MCF 10A (cell line): ENCODE measurements at places on chromosomes 13 and 19. TPM values are rescaled to one million over a fixed set of nuclear protein-coding genes. Genes with fewer than 3 reads are reported as not detected.
A peak's percentile ranks its signal among the peaks of the same experiment; 100 is the strongest.

ZNF723 gene
- total RNA-seq, result not detected in 2 replicates

DNA sequence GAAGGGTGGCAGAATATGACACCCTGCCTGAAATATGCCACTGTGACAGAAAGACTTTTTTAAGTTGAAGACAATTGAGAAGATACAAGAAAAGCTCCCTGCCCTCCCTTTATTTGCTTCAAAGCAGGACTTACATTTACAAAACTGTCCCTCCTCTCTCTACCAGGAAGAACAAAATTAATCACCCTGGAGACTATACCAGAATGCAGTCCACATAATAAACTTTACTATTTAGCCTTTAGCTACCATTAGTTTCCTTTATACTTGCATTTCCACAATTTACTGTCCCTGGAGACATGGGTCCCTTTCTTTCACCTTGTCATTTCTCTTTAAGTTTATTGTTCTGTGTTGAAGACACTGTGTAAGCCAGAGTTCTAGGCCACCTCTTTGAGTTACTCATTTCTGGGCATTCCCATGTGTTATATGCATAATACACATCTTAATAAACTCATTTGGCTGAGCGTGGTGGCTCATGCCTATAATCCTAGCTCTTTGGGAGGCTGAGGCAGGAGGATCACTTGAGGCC, 238.8 kb downstream of the RFC3 start:
- no peak overlapping the region for H3K4me3 ChIP-seq
- no peak for DNase-seq
- no peaks in the 10 kb centered on the region for H3K4me1 ChIP-seq
- no peaks in the 10 kb centered on the region for H3K27me3 ChIP-seq
- H3K27ac ChIP-seq, result no peak overlapping the region

- H3K27ac ChIP-seq, result no peak overlapping the region
- H3K4me3 ChIP-seq, result no peak overlapping the region
- no peak for DNase-seq
- H3K36me3 ChIP-seq, result peaks cover 47% of the 10 kb centered on the region
Measured at GRCh38 chr19:55273978-55274707, 5.8 kb downstream of the HSPBP1 start.

MYO1F gene
- 0.16 and 0.27 TPM in 2 replicates for total RNA-seq

FCAR gene
- total RNA-seq, result not detected in 2 replicates

DNA sequence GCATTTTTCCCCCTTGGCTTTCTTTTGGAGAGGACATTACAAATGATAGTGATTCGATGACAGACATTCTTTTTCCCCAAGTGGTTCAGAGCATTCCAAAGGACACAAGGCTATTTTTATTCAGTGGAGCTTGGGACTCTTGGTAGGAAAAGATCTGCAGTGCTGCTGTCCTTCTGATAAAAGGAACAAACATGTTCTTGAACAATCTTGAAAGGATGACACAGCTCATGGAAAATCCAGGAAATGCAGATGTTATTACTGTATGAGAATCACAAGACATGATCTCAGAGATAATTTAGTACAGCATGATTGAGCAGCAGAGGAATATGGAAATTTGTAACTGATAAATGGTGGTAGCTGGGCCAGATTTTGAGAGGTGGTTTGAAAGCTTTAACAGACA, 96.2 kb upstream of the RFC3 start:
- H3K27me3 ChIP-seq, result no peaks in the 10 kb centered on the region
- H3K4me1 ChIP-seq, result peaks cover 15% of the 10 kb centered on the region
- H3K27ac ChIP-seq, result peak overlapping the region; percentile 63
- DNase-seq, result no peak
- no peak overlapping the region for H3K4me3 ChIP-seq

DNA sequence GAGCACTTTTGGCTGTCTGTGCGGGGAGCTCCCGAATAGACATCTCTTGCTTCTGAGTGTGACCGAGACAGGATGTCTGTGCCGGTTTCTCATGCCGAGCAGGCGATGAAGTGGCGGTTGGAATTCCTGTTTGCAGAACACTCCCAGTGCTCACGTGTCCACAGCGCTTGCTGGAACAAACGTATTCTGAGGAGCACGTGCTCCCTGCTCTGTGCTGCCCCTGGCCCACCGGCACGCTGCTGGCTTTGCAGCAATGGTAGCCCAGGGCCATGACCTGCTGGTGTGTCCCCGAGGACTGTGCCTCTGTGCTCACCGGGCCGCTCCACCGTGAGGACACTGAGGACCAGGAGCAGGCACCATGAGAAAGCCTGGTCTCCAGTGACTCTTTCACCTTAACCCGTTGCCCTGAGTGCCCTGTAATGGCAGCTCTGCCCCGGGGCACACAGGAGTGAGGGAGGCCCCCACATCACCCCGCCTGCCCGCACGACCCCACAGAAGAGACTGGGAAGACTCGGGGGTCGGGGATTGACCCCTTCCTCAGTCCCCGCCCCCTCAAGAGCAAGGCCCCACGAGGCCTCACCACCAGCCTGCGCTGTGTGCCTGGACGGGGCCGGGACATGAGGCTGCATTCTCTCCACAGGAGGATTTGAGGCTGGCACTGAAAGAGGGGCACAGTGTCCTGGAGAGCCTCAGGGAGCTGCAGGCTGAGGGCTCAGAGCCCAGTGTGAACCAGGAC, 40.0 kb upstream of the F7 start:
- H3K4me3 ChIP-seq, result no peak overlapping the region
- H3K27ac ChIP-seq, result no peak overlapping the region
- H3K27me3 ChIP-seq, result no peaks in the 10 kb centered on the region
- H3K4me1 ChIP-seq, result no peaks in the 10 kb centered on the region
- DNase-seq, result no peak

DNA sequence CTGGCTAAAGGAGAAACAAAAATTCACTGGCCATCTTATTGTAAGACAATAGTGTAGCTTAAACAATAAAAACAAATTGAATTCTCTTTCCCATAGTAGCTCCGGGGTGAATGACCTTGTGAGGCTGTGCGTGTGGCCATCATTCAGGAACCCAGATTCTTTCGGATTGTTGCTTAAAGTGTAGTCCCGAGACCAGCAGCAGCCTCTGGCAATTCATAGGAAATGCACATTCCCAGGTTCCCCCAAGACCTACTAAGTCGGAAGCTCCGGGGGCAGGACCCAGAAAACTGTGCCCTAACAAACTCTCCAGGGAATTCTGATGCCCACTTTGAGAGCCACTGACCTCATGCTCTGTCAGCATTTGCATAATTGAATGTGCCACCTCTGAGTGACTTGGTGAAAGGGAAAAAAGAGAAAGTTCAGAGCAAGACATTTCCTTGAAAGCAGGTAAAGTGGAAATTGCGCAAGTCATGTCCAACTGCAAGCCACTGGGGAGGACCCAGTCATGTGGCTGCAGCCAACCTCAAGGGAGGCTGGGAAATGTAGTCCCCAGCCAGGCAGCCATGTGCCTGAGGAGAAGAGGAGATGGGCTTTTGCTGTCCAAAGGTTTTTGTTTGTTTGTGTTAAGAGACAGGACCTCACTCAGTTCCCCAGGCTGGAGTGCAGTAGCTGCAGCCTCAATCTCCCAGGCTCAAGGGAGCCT, 50.7 kb upstream of the PNMA8B start:
- peak overlapping the region; percentile 62 for H3K4me3 ChIP-seq
- no peak overlapping the region for H3K27ac ChIP-seq
- H3K27me3 ChIP-seq, result no peaks in the 10 kb centered on the region
- DNase-seq, result peak; percentile 77

- no peak for DNase-seq
- H3K27ac ChIP-seq, result no peak overlapping the region
- H3K4me3 ChIP-seq, result no peak overlapping the region
- no peaks in the 10 kb centered on the region for H3K27me3 ChIP-seq
- peaks cover 4% of the 10 kb centered on the region for H3K36me3 ChIP-seq
Measured at GRCh38 chr13:37211487-37211886, 106.0 kb upstream of the CSNK1A1L start.

DNA sequence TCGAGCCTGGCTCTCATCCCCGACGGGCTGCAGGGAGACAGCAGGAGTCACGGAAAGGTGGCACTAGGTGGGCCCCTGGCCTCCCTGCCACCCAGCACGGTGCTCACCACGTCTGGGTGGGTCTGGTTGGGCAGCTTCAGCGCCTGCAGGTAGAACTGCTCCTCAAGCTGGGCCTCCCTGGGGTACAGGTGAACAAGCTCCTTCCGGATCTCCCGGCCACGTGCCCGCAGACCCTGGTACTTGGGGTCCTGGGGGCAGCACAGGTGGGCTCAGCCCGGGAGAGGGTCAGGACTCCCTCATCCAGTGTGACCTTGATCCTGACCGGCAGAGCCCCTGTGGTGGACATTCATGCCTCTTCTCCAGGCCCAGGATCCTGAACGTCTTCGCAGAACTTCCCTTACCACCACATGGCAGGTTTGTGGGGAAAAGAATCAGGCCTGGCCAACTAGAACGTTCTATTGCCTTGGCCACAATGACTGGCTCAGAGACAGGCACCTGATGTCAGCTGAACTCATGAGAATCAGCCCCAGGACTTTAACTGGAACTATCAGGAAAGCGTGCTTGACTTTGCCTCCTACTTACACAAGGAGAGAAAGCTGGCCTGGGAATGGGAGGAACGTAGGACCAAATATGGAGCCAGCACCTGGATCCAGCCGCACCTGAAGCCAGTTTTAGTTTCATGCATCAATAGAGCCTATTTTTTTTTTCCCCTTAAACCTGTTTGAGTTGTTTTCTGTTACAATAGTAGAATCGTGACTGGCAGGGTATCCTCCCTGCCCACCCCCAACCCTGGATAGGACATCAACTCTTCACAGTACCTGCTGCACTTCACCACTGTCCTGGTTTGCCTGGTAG, 8.9 kb downstream of the SARS2 start:
- peaks cover 20% of the 10 kb centered on the region for H3K36me3 ChIP-seq
- DNase-seq, result no peak
- H3K4me3 ChIP-seq, result no peak overlapping the region
- no peak overlapping the region for H3K27ac ChIP-seq
- H3K27me3 ChIP-seq, result no peaks in the 10 kb centered on the region

SLC5A5 gene
- not detected in 2 replicates for total RNA-seq

- no peaks in the 10 kb centered on the region for H3K4me1 ChIP-seq
- H3K27ac ChIP-seq, result no peak overlapping the region
- no peak overlapping the region for H3K4me3 ChIP-seq
- DNase-seq, result no peak
- H3K27me3 ChIP-seq, result no peaks in the 10 kb centered on the region
- peaks cover 59% of the 10 kb centered on the region for H3K36me3 ChIP-seq
Measured at GRCh38 chr19:40322271-40322610, 26.0 kb downstream of the C19orf47 start.

- H3K4me3 ChIP-seq, result no peak overlapping the region
- peak; percentile 63 for DNase-seq
- no peaks in the 10 kb centered on the region for H3K4me1 ChIP-seq
- no peaks in the 10 kb centered on the region for H3K36me3 ChIP-seq
Measured at GRCh38 chr19:40139533-40140287, 49.0 kb upstream of the ZNF780A start.

B3GNT8 gene
- total RNA-seq, result not detected in 2 replicates

- H3K36me3 ChIP-seq, result peaks cover 6% of the 10 kb centered on the region
- H3K27me3 ChIP-seq, result no peaks in the 10 kb centered on the region
- H3K4me3 ChIP-seq, result no peak overlapping the region
Measured at GRCh38 chr13:113669231-113669754, 2.3 kb downstream of the GRK1 start.

DNA sequence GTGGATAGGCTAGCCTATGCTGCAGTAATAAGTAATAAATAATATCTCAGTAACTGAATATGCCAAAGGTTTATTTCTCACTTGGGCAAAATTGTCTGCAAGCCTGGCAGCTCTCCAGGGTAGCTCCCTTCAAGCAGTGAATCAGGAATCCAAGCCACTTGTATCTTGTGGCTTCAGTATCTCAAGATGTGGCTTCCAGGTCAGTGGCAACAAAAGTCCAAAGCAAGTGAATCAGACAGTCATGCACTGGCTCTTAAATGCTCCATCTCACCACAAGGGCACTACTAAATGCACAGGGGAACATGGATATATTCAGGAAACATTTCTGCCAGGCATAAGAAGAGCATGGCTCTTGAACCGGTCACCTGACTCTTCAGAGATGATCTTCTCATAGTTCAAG, 126.3 kb downstream of the KCTD12 start:
- DNase-seq, result no peak
- no peaks in the 10 kb centered on the region for H3K27me3 ChIP-seq
- H3K4me1 ChIP-seq, result peaks cover 15% of the 10 kb centered on the region

KCNK6 gene
- total RNA-seq, result 5.3 and 6.2 TPM in 2 replicates

- no peak overlapping the region for H3K27ac ChIP-seq
- no peak for DNase-seq
- no peak overlapping the region for H3K4me3 ChIP-seq
Measured at GRCh38 chr19:47493378-47494210, 9.6 kb upstream of the KPTN start.

DNA sequence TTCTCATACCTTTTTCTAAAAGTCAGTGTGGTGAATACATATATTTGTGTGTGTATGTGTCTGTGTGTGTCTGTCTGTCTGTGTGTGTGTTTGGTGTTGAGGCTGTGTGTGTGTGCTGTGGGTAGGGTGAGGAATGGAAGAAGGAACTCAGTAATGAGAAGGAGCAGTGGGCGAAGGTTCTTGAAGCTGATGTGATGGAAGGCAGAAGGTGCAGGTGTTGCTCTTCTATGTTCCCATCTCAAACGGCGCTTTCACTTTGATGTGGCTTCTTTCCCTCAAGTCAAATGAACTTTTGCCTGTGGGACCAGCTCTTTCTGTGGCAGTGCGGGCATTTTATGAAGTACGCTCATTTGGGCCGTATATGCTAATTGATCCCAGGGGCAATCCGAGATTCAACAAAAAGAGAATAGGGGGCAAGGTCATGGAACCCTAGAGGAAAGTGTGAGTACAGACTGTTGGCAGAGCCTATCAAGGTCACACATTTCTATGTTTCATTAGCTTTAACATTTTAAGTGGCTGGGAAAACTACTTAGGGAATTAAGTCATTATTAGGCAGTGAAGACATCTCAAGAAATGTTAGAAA, 15.2 kb downstream of the BIVM start:
- H3K36me3 ChIP-seq, result peaks cover 57% of the 10 kb centered on the region
- H3K4me3 ChIP-seq, result no peak overlapping the region
- no peaks in the 10 kb centered on the region for H3K27me3 ChIP-seq
- DNase-seq, result no peak
- peaks cover 14% of the 10 kb centered on the region for H3K4me1 ChIP-seq

- DNase-seq, result peak; percentile 63
- no peaks in the 10 kb centered on the region for H3K36me3 ChIP-seq
- peaks cover 16% of the 10 kb centered on the region for H3K4me1 ChIP-seq
- H3K4me3 ChIP-seq, result no peak overlapping the region
Measured at GRCh38 chr13:52980695-52981094, 47.9 kb upstream of the OLFM4 start.

SMIM24 gene
- not detected in 2 replicates for total RNA-seq

- H3K4me1 ChIP-seq, result no peaks in the 10 kb centered on the region
- peaks cover 24% of the 10 kb centered on the region for H3K36me3 ChIP-seq
- H3K27me3 ChIP-seq, result no peaks in the 10 kb centered on the region
- H3K27ac ChIP-seq, result no peak overlapping the region
Measured at GRCh38 chr19:3652422-3652821, 25.8 kb upstream of the CACTIN start.

DNA sequence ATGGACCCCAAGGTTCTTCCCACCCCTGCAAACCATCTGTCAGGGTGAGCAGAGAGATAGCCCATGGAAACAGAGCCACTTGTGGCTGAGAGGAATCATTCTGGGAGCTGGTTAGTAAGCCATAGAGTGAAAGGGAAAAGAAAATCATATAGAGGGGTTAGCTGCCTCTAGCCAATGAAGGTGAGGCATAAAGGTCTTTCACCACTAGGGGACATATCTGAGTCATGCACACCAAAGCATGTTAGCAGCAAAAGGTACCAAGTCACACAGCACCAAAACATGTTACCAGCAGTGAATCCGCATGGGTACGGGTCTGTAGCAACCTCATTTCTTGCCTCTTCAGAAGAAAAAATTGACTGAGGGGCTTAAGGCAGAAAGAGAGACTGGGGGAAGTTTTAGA, 76.7 kb upstream of the ZNF43 start:
- no peaks in the 10 kb centered on the region for H3K27me3 ChIP-seq
- H3K4me3 ChIP-seq, result no peak overlapping the region
- H3K36me3 ChIP-seq, result no peaks in the 10 kb centered on the region
- DNase-seq, result no peak
- H3K4me1 ChIP-seq, result no peaks in the 10 kb centered on the region
